GM12864 (cell line): ENCODE measurements at places on chromosomes 2 and 18.

- no peak for DNase-seq
Measured at GRCh38 chr2:27441226-27441926, 805 bp upstream of the KRTCAP3 start.

GRCh38 chr2:190974629-190975361 lies 39.2 kb downstream of the STAT1 start:
- no peak for DNase-seq

DNA sequence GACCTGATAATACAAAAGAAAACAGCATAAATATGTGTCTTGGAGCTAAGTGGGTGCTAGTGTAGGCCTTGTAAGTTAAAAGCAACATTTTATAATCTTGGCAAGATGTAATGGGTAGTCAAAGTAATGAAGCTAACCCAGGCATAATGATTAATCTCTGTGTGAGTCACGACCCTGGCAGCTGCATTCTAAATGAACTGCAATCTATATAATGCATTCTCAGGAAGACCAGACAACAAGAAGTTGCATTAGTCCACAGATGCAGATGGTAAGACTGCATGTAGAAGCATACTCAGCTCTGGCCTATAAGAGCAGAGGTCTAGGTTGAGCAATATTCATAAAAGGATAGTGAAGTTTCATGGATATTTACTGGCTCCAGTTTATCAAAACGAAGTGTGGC lies 85.6 kb upstream of the ETAA1 start:
- DNase-seq, result no peak

DNA sequence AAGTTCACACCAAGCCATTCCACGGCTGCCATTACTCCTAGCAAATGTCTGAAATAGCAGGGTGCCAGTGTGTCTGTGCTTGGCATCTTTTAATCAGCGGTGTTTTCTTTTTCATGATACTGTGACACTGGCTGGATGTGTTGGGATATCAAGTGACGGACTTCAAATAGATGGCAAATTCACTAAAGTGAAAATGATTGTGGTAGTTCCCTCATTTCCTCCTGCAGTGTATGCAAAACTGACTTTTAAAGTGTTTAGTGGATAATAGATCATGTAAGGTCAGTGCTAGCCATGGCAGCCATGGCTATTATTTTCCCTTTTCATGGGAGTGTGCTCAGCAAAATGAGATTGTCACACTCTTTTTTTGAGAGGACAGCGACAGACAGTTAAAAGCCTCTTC lies 261.5 kb upstream of the SIX3 start:
- no peak for DNase-seq

GRCh38 chr2:169462896-169463695 lies 16.2 kb upstream of the BBS5 start:
- no peak for DNase-seq

DNA sequence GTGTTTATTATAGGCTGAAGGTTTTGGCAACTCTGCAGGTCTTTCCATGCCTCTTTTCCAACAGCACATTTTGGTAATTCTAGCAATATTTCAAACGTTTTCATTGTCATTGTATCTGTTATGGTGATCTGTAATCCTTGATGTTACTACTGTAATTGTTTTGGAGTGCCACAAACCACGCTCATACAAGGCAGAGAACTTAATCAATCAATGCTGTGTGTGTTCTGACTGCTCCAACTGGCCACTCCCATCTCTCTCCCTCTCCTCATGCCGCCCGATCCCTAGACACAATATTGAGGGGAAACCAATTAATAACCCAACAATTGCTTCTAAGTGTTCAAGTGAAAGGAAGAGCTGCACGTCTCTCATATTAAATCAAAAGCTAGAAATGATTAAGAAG lies 32.9 kb downstream of the HDLBP start:
- no peak for DNase-seq

DNA sequence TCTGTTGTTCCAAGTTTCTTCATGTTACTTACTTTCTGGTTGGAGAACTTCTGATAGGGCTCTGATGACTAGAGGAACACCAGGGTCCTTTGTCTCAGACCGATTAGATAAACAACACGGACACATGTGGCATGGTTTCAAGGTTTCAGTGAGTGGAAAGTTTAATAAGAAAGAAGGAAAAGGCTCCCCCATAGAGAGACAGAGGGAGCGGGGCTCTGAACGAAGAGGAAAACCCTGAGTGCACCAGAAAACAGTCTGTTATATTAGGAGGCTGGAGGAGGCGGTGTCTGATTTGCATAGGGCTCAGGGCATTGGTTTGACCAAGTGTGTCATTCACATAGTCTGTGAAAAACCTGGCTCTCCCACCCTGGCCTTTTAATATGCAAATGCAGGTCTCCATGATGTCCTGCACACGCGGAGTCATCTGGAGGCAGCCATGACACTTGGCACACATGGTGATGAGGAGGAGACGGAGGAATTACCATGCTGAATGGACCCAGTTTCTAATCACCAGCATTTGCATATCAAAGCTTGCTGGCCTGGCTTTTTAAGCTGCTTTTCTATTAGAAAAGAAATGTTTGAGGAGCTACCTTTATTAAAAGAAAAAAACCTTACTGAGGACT lies 94.2 kb downstream of the PTPN4 start:
- no peak for DNase-seq
